Ammon's horn (tissue), 1 donor: ENCODE measurements at places on chromosomes 1 and 21.

DNA sequence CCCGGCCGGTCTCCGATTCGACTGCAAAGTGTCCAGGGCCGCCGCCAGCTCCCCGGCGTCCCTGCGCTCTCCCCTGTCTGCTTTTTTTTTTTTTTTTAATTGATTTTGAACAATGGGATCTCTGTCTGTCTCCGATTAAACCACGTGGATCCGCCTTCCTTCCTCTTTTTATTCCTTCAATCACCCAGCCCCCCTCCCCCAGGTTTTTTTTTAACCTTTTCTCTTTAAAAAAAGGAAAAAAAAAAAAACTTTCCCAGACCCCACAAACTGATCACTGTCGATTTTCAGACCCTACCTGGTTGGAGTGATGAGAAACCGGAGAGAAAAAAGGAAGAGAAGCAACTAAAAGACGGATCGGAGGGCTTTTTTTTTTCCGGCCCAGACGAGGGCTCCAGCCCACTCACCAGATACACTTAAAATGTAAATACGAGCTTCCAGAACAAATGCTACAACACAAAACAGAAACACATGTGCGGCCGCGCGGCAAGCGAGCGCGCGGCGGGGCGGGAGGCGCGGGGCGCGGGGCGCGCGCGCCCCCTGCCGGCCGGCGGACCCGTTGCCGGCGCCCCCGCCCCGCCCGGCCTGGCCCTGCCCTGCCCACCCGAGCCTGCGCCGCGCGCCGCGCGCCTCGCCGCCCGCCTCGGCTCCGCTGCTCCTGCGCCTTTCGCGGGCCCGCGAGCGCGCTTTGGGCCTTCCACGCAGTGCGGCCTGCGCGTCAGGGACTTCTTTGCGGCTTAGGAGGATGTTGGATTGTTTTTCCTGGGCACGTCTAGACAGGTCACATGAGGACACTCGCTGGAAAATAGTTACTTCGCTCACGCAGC lies at the start of gene RCC2:
RCC2 (minus strand) TSS at position 428 of the 824 bp plus-strand sequence. CDS start 1,163 bp downstream, outside the sequence.
- peak; percentile 79 for DNase-seq

DNA sequence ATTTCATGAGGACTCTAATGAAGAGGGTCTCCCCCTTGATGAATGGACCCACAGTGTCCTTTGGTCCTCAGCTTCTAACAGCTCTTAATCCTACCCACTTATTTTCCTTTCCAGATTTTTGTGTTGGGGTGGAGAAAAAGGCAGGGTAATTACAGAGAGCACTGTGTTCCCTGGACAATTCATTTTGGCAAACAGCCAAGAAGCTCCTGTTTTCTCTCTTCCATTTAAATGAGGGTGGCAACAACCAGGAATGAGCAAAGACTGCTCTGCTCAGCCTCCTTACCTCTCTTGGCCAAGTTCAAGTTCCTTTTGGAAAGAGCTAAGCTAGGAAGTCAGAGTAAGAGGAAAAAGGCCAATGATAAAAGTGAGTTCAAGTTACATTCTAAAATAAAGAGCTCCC lies 11.9 kb downstream of the XKR8 start:
- DNase-seq, result peak; percentile 46

GRCh38 chr1:63101336-63101735 lies 221.0 kb upstream of the FOXD3 start:
- DNase-seq, result no peak

DNA sequence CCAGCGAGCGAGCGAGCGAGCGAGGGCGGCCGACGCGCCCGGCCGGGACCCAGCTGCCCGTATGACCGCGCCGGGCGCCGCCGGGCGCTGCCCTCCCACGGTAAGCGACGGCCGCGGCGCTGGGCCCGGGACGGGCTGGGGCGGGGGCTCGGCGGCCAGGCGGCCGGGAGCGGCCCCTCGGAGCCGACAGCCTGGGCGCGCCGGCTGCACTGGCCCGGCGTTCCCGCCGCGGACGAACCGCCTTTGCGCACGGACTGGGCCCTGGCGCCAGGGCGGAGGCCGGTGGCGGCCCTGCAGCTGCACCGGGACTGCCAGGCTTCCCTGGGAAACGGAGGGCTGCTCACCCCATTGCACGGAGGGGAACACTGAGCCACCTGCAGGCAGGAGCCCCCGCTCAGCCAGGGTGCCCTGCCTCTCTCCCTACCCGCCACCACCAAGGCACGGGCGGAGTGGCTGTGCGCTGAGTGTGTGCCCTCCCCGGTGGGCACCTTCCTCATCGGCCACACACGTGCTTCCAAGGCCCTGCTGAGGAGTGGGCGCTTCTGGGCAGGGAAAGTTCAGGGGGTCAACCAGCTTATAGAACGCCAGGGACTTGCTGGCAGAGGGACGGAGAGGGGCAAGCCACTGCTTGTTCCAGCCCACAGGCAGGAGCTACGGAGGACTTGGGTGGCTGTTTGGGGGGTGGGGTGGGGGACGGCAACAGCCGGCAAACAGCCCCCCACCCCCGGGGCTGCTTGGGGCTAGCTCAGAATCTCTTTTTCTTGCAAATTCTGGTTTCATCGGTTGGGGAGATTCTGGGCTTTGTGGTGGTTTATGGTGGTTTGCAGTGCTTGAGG lies 532 bp downstream of the CSF1 start:
- DNase-seq, result no peak

- no peak for DNase-seq
These were observed 1.1 kb downstream of the PLXNA2 start for GRCh38 chr1:208242941-208243526.

DNA sequence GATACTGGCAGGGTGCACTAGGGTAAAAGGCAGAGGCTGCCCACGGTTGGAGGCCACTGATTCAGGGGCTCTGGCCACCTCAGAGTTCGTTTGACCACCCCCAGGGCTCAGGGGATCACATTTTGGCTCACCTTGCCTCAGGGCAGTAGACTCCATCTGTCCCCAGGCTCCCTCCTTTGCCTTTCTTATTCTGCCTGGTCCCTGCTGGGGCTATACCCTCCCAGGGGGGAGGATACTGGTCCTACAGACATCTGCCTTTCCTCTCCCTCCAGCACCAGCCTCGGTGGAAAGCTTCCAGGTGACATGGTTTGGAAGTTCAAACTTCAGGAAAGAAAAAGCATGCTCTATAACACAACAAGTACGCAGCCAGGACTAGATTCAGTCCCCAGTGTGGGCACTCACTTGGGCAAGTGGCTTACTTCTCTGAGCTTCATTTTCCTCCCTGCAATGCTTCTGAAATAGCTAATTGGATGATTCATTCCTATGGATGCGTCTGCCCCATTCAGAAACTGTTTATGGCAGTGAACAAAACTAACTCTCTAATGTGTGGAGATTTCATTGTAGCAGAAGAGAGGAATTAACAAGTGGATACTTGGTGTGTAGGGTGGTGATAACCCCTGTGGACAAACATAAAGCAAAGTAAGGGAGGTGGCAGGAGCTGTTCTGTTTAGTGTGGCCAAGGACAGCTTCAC lies 154.8 kb downstream of the TRABD2B start:
- no peak for DNase-seq

DNA sequence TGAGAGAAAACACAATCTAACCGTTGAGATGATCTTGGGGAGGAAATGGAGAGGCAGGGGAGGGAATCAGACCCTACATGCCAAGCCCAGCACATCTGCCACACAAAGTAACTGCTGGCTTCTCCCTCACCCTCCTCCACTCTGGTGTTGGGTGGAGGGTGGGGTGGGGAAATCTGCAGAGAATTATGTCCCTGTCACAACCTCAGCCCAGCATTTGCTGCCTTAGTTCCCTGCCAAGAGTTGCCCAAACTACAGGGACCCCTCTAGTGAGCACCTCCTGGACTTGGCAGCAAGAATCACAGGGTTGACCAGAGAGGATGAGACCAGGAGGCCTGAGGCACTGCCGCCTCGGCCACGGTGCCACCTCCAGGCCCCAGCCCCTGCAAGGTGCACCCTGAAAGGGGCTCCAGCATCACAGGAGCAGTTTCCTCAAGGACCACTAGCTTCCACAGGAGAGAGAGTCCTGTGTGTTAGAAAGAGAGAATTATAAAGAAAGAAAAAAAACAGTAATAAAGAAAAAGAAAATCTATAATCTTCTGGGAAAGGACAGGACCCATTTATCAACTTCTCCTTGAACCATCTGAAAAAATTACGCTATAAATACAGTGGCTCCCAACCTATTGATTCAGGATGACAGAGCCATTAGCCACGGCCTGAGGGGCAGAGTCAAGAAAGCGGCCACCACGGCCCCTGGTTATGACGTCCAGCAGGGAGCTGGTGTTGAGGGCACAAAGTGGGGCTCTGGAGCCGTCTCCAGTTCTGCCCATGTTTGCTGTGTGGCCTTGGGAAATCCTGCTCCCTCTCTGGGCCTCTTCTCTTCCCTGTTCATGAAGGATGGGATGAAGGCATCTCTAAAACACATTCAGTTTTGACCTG lies 451.7 kb downstream of the MATN1 start:
- no peak for DNase-seq

GRCh38 chr21:44053567-44053966 lies 41.5 kb downstream of the TRAPPC10 start:
- no peak for DNase-seq

DNA sequence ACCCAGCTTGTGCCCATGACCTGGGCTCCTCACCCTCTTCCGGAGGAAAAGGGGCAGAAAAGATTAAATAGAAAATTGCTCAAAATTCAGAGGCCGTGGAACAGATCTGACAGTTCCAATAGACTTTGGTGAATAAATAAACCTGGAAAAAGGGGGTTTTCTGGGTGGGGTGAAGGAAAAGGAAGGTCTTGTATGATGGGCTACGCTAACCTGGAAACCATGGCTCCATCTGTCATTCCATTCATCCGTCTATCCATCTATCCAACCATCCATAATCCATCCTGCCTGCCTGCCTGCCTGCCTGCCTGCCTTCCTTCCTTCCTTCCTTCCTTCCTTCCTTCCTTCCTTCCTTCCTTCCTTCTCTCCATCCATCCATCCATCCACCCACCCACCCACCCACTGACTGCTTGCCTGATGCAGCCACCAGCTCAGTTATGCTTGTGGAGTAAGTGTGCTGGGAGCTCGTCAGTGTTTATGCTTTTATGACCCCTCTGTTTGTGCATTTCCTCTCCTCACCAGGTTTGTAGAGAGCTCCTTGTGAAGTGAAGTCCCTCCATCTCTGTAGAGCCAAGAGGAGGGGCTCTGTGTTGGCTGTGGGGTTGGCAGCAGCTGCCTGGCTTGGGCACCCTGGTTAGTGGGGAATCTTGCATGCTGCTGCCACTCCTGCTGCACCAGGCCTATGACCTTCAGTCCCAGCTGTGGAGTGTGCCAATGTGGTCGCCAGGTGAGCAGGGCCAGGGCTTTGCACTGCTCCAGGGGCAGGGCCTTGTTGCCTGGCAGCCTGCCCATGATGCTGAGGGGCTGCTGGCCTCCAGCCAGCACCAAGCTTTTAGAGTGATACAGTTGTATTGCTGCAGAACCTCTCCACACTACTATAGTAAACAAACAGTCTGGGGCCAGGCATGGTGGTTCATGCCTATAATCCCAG lies 16.0 kb upstream of the POU3F1 start:
- DNase-seq, result no peak

- DNase-seq, result peak; percentile 11
These were observed 2.3 kb downstream of the CD53 start for GRCh38 chr1:110875216-110875731.

GRCh38 chr1:242523719-242524570 lies 552 bp downstream of the PLD5 start:
- DNase-seq, result peak; percentile 79

DNA sequence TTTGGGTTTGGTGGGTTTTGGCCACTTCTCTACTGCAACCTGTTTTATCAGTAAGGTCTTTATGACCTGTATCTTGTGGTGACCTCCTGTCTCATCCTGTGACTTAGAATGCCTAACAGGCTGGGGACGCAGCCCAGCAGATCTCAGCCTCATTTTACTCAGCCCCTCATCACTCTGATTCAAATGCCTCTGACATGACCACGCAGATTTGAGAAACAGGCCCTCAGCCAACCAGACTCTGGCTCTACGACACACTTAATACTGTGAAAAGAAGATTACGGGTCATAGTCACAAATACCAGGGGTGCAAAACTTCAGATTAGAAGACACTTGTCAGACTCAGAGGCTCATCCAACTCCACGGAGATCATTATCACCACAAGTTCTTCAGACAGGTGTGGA lies 28.3 kb upstream of the KIF26B start:
- DNase-seq, result no peak

DNA sequence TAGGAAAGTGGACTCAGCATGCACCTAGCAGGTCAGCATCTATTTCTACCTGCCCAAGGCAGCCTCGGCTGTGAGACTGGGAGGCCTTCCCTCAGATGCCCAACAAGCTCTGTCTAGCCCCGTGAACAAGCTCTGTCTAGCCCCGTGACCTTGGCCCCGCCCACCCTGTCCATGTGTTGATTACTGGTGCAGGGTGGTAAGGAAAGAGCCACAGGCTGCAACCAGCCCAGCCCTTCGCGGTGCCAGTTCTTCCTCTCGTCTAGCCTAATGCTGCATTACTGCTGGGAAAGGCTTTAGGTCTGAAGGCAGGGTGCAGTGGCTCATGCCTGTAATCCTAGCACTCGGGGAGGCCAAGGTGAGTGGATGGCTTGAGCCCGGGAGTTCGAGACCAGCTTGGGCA lies 2.2 kb downstream of the GPR153 start:
- no peak for DNase-seq

DNA sequence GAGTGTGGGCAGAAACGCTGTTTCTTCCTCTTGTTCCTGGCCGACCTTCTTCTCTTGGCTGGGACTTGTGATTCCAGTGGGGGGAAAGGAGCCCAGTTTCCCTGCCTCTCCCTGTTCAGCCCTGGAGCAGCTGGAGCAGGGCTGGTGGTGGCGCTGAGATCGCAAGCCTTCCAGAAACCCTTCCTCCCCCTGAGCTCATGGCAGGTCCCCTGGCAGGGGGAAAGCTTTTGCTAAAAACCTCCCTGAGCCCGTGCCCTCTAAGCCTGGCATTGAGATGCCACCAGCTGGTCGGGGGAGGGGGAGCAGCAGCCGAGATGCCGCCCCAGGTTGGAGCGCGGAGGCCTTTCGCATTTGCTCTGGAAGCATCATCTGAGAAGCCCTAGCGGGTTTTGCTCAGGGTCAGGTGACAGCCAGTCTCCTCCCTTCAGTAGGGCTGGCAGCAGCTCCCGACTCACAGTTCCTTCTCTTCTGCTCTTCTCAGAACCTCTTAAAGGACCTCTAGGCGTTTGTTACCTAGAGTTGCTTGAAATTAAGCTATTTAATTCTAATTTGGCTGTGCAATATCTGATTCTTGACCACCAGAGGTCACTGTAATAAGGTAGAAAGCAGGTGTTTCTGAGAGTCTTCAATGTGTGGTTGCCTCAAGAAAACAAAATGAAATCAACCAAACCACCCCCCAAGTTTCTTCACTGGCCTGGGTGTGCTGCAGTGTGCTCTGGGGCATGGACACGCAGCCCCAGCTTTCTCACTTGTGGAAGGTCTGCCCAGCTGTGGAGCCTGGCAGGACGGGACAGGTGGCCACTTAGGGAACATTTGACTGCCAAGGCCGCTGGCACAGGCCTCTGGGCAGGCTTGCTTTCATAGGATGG lies 257.3 kb downstream of the CAMTA1 start:
- DNase-seq, result peak; percentile 55
